ENCODE measurements at places on chromosomes 2 and 18.
A peak's percentile ranks its signal among the peaks of the same experiment; 100 is the strongest.

DNA sequence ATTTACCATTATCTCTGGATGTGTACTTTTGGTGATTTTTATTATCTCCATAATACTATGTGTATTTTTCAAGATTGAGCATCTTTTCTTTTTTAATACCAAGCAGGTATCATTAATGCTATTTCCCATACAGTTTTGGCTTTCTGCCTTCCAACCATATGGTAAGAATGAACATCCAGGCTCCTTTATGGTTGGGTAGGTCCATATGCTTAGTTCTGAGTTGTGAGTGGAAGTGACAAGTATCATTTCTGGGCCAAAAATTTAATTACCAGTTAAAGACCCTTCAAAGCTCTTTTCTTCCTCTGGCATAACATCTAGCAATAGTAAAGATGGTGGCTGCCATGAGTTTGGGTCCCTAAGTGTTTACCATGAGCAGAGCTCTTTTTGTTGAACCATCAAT is 4.3 kb upstream of the RBM43 start:
- DNase-seq: no peak

- DNase-seq: no peak
Measured at GRCh38 chr2:120013597-120014223, 833 bp downstream of the EPB41L5 start.

- DNase-seq: no peak
Measured at GRCh38 chr18:40102903-40103302, 1852.1 kb upstream of the PIK3C3 start.

DNA sequence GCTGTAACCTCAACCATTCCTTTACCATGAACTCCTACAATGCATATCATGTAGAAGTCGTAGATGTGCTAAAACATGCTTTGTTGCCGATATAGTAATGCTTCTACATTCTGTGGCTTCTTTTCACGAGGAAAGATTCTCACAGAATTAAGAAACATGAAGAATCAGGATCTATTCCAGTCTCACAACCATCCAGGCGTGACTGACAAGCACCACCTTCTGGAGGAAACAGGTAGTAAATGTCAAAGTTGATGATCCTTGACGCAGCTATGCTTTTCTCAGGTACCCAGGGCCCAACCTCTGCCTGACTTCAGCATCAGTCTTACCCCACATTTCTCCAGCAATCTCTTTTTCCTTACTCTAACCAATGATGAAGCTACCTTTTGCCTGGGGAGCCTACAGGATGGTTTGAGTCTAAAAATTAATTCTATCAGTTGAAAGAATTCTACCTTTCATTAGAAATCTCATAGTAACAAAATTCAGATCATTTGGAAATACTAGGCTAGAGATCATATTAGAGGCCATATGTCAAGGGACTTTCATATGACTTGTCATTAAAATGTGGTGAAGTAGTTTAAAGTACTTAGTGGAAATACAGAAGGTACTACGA is 123.3 kb upstream of the RND3 start:
- no peak for DNase-seq

DNA sequence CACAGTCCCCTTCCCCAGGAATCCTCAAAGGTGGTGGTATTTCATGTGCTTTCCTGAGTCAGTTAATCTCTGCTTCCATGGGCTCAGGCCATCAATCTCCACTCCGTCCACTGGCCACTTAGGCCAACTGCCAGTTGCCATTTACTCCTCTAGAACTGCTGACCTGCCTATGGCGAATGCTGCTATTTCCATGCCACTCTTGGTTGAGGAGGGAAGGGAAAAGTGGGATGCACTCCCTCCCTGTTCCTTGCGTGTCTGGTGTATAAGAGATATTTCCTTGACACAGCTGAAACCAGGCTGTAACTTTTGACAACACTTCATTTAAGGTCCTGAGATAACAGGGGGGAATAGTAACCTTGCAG is 261.5 kb downstream of the MREG start:
- no peak for DNase-seq

GRCh38 chr2:159046966-159047365 is 78.5 kb downstream of the TANC1 start:
- DNase-seq: no peak

DNA sequence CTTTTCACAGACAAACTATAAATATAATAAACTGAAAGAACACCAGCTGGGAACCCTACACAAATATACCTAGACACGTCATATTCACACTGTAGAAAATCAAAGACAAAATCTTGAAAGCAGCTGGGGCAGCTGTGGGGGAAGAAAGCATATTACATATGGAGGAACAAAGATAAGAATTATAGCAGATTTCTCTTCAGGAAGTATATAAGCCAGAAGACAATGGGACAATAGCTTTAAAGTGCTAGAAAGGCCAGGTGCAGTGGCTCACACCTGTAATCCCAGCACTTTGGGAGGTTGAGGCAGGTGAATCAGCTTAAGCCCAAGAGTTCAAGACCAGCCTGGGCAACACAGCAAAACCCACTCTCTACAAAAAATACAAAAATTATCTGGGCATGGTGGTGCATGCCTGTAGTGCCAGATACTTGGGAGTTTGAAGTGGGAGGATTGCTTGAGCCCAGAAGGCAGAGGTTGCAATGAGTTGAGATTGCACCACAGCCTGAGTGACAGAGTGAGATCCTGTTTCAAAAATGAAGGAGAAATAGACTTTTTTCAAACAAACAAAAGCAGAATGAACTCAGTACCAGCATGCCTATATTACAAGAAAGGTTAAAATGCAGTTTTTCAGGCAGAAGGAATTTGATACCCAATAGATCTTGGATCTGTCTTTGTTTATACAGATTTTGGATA is 26.8 kb upstream of the ERCC3 start:
- no peak for DNase-seq

GRCh38 chr2:203802342-203803052 is 65.1 kb upstream of the CTLA4 start:
- DNase-seq: peak; percentile 72

DNA sequence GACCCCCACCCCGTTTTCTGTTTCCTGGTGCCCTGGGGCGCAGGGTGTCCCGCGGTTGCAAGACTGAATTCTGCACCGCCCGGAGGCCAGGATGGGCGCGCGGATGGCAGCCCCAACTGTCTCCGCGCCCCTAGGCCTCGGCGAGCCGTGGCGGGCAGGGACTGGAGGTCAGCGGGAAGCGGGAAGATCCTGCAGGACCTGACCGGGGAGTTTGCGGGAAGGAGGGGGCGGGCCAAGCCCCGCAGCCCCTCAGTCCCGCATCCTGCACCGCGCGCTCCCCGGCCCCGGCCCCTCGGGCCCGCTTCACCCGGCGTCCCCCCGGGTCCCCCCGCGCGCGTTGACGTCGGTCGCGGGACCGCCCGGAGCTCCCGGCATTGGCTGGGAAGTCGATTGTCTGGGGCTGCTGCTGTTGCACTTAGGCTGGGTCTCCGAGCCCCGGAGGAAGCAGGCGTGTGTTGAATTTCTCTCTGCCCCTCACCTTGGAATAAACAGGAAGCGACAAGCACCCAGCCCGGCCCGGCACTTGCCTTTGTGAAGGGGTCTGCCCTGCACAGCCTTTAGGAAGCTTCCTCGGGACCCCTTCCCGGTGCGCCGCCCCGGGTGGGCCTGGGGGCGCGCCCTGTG is at the start of gene LDLRAD4:
TSS of gene LDLRAD4 (plus strand) at position 393 of the 624 bp plus-strand sequence.
- DNase-seq: peak; percentile 3

- DNase-seq: no peak
Measured at GRCh38 chr18:35511833-35512232, 14.1 kb upstream of the INO80C start.

- peak; percentile 24 for DNase-seq
Measured at GRCh38 chr2:37802899-37803379, 122.1 kb upstream of the RMDN2 start.

DNA sequence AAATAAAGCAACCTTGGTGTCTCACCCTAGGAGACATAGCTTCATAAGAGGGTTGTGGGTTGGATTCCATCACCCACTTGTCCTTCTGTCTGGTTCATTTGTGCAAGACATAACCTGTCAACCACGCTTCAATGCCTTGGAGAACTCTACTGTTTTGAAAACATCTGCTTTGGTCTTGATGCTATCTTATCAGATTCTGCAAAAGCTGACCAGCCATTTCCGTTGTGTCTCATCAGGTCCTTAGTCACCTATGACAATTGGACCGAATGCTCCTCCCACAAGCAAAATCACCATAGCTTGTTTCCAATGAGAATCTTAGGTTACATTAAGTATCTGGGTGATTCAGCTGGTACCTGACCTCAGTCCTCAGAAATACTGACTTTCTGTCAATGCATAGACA is 35.4 kb downstream of the STAT4 start:
- no peak for DNase-seq

DNA sequence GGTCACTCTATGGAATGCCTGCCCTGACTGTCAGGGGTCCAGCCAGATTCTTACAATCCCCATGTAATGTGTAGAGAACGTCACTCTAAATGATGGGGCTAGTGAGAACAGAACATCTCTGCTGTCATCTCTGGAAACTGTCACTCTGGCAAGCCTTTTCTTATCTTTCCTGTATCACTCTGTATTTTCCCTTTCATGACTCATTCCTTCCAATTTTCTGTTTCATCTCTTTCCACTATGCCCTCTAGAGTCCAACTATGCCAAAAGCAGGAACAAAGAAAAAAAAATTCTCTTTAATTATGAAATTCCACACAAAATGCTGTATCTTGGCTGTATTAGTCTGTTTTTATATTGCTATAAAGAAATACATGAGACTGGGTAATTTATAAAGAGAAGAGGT is 608.8 kb downstream of the ADCYAP1 start:
- DNase-seq: no peak

- DNase-seq: no peak
Measured at GRCh38 chr2:191604154-191604553, 73.8 kb upstream of the NABP1 start.

DNA sequence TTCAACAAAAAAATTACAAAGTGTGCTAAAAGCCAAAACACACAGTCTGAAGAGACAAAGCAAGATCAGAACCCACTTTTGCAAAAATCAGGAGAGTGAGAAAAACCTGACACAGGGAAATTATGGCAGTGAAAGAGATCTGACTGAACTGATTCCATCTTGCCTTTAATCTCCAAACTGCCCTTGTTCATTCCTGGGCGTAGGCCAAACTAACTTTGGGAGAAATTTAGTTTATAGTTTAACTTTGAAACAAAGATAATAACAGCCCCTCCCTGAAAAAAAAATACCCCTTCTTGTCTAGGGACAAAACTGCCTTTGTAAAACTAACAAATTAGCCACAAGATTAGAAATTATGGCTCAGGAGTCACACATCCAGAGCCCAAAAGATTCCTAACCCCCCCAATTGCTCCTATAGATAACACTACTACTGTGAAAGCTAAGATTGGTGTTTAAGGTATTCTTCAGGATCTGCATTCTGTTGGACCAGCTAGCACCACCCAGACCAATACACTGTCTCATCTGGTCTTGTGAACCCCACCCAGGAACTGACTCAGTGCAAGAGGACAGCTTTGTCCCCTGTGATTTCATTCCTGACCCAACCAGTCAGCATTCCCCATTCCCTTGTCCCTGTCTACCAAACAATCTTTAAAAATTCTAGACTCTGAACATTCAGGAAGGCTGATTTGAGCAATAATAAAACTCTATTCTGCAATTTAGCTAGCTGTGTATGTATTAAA is 226.1 kb upstream of the SH3BP4 start:
- DNase-seq: no peak

DNA sequence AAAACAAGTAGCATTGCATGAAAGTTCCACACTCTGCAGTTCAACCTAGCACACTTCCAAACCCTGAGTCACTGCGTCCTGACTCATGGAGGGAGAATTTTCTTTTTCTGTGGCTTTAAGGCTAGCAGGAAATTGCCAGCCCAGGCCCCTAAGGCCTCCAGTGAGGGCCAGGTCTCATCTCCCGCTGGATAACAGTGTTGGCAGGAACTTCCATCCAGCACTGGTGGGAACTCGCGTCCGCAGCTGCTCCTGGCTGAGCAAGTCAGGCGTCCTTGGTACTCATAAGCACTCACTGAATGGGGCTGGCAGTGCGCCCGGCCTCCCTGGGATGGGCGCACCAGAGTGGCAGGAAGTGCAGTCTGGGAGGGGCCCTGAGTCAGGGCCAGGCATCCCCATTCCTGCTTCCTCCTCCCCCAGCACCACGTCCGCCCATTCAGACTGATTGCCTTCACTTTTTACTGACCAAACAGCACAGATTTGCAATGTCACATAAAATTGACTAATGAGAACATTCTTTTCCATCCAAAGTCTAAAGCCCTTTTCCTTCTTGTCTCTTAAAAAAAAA is 14.3 kb downstream of the MALL start:
- DNase-seq: peak; percentile 20

GRCh38 chr18:34694591-34695165 is 15.4 kb upstream of the DTNA start:
- DNase-seq: no peak

DNA sequence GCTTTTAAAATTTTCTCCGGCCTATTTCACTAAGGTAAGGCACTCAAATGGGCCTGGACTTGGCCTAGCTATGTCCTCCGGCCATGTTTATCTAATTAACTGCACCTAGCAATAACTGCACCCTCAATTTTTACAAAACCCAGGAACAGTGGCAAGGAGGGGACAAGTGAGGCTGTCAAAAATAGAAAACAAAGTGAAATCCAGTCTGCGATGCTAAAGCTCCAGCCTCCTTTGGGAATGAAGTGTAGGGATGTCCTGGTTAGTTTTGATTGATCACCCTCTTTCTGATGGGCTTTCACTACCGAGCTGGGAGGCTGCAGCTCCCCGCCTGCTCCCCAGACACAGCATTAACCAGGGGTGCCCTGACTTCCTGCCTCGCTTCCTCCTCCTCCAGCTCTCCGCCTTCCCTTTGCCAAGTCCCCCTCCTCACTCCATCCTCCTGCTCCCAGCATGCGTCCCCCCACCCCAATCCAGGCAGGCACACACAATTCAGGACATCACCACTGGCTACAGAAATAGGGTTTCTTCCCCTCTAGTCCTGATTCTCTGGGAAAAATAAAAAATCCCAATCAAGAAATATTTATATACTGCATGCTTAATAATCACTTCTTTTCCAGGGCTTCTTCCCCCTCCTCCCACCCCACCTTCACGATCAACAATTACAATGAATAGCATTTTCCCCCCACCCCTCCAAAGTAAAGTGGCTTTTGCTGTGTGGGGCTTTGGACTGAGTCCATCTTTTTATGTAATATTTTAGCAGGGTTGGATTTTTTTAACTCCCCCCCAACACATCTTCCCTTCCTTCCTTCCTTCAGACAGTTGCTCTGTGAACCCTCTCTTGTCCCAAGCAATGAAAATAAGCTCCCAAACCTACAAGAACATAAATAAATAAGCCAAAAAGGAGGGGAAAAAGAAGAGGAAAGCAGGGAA is 3.3 kb upstream of the POU3F3 start:
- DNase-seq: no peak

DNA sequence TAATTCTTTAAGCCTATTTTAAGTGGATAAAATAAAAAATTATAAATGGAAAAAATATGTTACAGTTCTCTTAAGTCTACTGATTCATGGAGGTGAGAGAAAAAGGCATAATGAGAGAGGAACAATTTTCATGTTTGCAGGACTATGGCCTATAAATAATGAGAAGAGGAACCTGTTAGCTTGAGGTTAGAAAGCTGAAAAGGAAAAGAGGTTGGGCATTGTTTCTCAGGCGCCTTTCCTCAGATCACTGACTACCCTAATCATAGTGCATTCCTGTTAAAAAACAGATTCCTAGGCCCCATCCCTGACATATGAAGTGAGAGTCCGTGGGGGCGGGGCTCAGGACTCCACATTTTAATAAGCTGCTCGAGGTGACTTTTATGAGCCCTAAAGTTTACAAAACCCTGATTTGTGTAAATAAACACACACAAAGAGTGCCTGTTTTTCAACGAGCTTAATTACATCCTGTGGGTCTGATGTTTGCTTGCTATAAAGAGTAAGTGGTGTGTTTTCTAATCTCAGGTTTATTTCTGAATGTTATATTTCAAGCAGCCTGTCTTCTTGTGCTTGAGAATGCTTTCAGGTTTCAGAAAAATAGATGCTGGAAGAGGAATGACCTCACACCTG is 335.5 kb downstream of the CLIP4 start:
- peak; percentile 3 for DNase-seq

- no peak for DNase-seq
Measured at GRCh38 chr2:238573916-238574315, 147.2 kb downstream of the ASB1 start.

All from MV-4-11 (cell line).